Astrocyte (in vitro differentiated cells and primary cell): ENCODE measurements at places on chromosomes 13 and 19. TPM values are rescaled to one million over a fixed set of nuclear protein-coding genes. Genes with fewer than 3 reads are reported as not detected.

GRCh38 chr19:48218997-48219396 is 36.7 kb downstream of the CARD8 start:
- H3K4me1 ChIP-seq, result peaks cover 6% of the 10 kb centered on the region
- H3K27ac ChIP-seq, result no peak overlapping the region
- H3K36me3 ChIP-seq, result peaks cover 2% of the 10 kb centered on the region
- no peaks in the 10 kb centered on the region for H3K27me3 ChIP-seq

DNA sequence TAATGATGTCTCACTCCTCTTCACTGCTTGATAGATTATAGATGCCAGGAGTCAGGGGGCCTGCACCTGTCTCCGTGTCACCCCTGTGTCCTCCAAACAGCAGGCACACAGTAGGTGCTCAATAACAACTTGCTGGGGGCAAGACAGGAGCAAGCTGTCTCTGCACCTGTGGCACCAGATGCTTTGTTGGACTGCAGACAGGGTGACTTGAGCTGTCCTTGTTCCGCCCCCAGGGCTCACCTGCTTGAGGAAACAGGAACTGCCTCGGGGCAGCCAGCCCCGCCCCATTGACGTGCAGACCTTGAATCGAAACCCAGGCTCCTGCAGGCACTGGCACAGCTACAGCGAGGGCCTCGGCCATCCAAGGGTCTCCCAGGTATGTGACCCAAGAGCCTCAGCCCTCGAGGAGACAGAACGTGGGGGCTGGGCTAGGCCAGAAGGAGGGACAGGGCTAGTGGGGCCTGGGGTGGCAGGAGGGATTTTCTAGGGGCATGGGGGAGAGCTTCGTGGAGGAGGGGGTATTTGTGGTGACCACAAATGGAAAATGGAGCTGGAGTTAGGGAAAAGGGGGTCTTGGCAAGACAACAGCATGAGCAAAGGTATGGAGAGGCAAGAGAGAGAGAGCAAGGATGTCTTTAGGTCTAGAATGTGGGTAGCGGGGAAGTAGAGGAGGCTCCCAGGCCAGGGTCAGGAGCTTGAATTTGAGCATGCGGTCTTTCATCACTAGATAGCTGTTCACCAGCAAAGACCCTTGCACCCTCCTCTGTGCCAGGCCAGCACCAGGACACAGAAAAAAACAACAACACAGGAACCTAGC is at the start of gene HSH2D:
Gene HSH2D (plus strand): TSS at position 287 of the 817 bp plus-strand sequence. CDS start 5,066 bp downstream, outside the sequence.
- no peak for DNase-seq
- no peaks in the 10 kb centered on the region for H3K36me3 ChIP-seq
- H3K4me3 ChIP-seq, result no peak within 1 kb of the TSS
- no peaks in the 10 kb centered on the region for H3K27me3 ChIP-seq
- no peak within 1 kb of the TSS for H3K27ac ChIP-seq

GRCh38 chr13:51477149-51477548 is 24.3 kb upstream of the INTS6 start:
- DNase-seq, result no peak
- no peaks in the 10 kb centered on the region for H3K36me3 ChIP-seq
- H3K27me3 ChIP-seq, result no peaks in the 10 kb centered on the region

DNA sequence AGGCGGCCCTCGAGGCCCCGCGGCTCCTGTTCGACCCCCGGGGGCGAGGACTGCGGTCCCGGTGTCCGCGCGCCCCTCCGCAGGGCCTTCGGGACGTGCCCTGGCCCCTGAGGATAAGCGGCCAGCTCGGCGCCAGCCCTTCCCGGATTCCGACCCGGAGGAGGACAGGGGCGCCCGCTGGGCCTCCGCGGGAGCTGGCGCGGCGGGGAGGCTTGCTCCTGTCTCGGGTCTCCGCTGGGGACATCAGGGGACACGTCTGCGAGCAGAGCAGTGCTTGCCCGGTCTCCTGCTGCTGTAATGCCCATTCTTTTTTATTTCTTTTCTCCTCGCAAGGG is 829 bp downstream of the B3GLCT start:
- H3K36me3 ChIP-seq, result no peaks in the 10 kb centered on the region
- no peak for DNase-seq
- H3K4me1 ChIP-seq, result peaks cover 17% of the 10 kb centered on the region
- peak overlapping the region; percentile 81 for H3K27ac ChIP-seq
- H3K4me3 ChIP-seq, result peak overlapping the region; percentile 74

DNA sequence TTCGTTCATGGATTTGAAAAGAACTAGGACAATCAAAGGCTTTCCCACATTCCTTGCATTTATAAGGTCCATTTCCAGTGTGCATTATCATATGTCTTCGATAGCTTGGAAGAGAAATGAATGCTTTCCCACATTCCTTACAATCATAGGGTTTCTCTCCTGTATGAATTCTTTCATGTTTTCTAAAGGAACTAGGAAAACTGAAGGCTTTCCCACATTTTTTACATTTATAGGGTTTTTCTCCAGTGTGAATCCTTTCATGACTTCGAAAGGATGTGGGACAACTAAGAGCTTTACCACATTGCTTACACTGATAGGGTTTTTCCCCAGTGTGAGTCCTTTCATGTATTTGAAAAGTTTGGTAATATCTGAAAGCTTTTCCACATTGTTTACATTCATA is 19.8 kb downstream of the ZNF709 start:
- no peaks in the 10 kb centered on the region for H3K4me1 ChIP-seq
- H3K36me3 ChIP-seq, result peaks cover 8% of the 10 kb centered on the region
- no peak for DNase-seq
- H3K27me3 ChIP-seq, result no peaks in the 10 kb centered on the region
- no peak overlapping the region for H3K4me3 ChIP-seq

The ZNF709 gene
- 2.3 and 2.8 TPM in 2 replicates for total RNA-seq
